Panc1 (cell line): ENCODE measurements at places on chromosomes 1 and 21. TPM values are rescaled to one million over a fixed set of nuclear protein-coding genes. Genes with fewer than 3 reads are reported as not detected.
A peak's percentile ranks its signal among the peaks of the same experiment; 100 is the strongest.

The RPE65 gene
- total RNA-seq: not detected

GRCh38 chr21:33367309-33367973 lies 35.8 kb upstream of the IFNGR2 start:
- no peak for DNase-seq

The FRRS1 gene
- total RNA-seq: 1.2 TPM

DNA sequence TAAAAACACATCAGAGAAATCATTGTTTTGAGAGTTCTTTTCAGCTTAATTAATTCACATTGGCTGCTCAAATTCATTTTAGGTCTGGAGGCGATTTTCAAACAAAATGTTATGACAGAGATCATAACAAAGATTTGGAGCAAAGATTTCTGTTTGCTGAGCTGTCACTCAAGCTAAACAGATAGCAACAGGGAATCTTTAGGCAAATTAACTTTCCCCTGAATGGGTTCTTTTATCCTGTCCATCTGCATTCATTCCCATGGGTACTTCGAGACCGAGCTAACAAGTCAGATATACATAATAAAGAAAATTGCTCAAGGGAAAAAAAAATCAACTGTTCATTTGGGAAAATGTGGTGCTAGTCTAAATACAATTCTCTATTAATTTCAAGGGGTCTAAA lies 30.2 kb upstream of the CA6 start:
- DNase-seq: no peak

The F13B gene
- total RNA-seq: not detected

The LCK gene
- total RNA-seq: 0.57 TPM

The AUNIP gene
- total RNA-seq: 12.2 TPM

DNA sequence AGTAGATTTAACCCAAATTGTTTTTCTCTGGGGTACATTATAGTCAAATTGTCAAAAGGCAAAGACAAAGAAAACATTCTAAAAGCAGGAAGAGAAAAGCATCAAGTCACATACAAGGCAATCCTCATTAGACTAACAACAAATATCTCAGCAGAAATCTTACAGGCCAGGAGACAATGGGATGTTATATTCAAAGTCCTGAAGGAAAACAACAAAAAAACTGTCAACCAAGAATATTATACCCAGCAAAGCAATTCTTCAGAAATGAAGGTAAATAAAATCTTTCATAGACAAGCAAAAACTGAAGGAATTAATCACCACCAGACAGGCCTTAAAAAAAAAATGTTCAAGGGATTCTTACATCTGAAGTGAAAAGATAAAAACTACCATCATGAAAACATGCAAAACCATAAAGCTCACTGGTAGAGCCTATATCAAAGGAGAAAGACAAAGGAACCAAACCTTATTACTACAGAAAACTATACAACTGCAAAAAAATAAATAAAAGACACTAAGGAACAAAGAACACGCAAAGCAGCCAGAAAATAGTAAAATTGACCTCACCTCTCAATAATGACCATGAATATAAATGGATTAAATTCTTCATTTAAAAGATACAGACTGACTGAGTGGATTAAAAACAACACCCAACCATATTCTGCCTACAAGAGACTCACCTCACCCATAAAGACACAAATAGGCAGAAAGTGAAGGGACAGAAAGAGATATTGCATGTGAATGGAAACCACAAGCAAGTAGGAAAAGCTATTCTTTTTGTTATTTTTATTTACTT lies 113.8 kb upstream of the ZC3H11B start:
- DNase-seq: no peak

GRCh38 chr1:175665616-175666015 lies 77.8 kb downstream of the TNR start:
- no peak for DNase-seq

The ARHGEF16 gene
- 10.1 TPM for total RNA-seq

DNA sequence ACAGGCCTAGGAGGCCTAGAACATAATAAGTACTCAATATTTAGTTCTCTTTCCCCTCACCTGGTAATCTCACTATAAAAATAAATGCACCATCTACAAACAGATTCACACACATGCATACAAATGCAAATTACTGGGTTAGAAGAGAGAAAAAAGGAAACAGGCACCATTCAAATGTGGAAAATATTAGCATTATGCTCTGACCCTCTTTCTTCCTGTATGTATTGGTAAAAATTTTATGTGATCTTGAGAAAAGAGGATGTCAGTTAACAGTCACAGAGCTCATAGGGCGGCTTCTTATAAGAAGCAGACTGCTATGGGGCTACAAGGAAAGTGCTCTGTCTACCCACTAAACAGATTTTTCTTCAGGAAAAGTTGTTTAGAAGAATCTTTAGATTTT lies 565.4 kb downstream of the LMO4 start:
- DNase-seq: no peak

The KIF17 gene
- total RNA-seq: 3.9 TPM

The MATN1 gene
- 0.59 TPM for total RNA-seq

The THEM5 gene
- not detected for total RNA-seq

DNA sequence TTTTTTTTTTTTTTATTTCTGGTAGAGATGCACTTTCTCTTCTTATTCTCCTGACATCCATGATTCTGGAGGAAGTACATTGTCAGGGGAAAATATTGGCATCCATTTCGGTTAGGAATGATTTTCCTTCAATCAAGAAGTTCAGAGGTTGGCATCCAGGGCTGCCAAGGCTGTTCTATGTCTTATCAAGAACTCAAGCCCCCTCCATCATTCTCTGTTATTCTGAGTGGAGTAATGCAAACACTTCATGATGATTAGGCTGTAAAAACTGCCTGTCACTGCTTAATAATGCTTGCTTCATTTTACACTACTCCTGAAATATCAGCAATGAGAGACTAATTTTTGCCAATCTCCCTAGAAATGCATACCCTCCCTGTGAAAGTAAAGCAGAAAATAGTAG lies 417.1 kb upstream of the NFIA start:
- DNase-seq: no peak

- no peak for DNase-seq
These were observed 41.4 kb downstream of the KCNK1 start for GRCh38 chr1:233655301-233655740.

The DMRTA2 gene
- total RNA-seq: not detected

DNA sequence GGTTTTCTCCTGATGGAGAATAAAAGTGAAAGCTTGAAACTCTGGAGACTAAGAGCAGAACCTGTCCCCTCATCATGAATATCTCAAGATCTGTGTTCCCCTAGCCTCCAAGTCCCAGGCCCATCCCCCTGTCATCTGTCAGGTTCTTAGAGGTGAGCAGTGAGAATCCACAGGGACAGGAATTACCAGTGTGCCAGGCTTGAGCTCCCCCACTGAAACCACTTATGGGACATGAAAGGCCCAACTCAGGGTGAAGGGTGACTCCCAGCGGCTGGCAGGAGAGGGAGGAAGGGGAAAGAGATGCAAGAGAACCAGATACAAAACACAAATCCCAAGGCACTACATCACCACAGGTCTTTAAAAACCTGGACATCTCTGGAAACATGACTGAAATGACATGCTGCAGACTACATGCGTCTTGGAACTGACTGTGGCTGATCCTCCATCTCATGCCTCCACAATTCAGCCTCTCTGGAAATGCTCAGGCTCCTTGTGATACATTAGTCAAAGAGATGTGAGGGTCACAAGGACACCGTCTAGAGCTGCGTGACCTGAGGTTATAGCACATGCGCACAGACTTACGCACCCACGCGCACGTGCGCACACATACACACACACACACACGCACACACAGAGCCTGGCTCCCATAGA lies 6.8 kb upstream of the LY9 start:
- no peak for DNase-seq

- DNase-seq: no peak
These were observed 45.8 kb downstream of the STX6 start for GRCh38 chr1:180976732-180977357.

The CHIA gene
- total RNA-seq: not detected

- DNase-seq: no peak
These were observed 477.6 kb downstream of the PTPRC start for GRCh38 chr1:199116488-199116887.

The KRTAP19-7 gene
- not detected for total RNA-seq

DNA sequence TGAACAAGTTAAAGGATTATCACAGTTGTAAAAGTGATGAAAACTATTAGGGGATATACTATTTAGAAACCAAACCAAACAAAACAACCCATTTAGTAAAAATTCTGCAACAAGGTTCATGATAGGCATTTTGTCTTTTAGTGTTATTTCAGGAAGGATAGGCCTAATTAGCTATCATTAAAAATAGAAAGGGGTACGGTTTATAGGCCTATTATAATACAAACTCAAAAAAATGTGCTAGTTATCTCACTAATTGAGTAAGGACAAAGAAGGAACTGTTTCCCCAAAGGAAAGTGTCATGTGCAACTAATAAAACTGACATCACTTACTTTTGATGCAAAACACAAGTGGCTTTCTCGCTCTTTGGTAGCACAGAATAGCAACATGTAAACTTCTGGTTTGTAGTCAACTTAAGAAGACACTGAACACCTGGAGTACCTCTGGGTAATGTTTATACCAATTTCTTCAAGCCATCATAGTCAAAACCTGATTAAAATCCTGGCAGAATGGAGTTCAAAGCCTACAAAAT lies 28.5 kb downstream of the SLC16A1 start:
- no peak for DNase-seq

DNA sequence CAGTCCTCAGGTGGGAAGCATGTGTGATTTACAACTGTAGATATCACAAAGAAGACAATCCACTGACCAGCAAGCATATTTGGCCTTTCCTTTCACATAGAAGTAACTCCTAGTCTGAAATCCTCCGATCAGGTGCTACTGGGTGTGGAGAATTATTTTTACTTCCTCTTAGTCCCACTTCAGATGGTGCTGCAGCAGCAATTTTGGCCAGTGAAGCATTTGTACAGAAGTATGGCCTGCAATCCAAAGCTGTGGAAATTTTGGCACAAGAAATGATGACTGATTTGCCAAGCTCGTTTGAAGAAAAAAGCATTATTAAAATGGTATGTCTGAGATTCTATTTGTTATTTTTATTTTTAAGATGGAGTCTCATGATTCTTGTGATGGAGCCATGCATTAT lies 51.0 kb downstream of the SCP2 start:
- no peak for DNase-seq

The TTC39A gene
- total RNA-seq: 8.3 TPM

DNA sequence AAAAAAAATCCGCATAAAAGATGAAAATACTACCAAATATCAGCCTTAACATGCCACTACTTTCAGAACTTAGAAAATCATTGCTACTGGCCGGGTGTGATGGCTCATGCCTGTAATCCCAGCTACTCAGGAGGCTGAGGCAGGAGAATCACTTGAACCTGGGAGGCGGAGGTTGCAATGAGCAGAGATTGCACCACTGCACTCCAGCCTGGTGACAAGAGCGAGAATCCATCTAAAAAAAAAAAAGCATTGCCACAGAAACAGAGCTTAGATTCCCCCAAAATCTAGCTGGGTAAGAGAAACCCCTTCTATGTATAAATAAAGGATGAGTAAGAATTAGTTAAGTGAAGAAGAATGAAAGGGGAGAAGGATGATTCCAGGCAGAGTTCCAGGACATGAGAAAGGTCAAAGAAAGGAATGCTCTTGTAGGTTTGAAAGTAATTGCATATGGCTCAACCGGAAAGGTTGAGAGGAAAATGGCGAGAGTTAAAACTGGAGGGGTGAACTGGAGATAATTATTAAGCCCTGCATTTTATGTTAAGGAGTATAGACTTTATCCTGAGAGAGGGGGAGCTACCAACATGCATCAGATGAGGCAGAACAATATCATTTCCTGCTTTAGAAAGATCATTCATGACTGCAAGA lies 19.7 kb upstream of the NRDC start:
- DNase-seq: peak; percentile 58

The CFAP57 gene
- total RNA-seq: 0.69 TPM

DNA sequence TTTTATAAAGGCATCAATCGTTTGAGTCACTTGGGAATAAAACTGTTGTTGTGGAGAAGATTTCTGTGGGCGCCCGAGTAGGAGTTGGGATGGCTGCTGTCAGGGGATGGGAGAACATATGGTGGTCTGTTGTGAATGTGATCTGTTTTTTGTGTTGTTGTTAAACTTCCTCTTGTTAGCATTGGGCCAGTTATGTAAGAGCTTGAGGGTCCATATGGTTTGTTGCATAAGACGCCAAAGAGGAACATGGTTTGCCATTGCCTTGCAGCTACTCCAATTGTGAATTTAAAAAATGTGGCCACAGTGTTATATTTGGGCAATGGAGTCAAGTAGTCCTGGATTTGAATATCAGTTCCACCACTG lies 136.1 kb upstream of the JUN start:
- no peak for DNase-seq

GRCh38 chr1:209546390-209547085 lies 37.0 kb upstream of the CAMK1G start:
- no peak for DNase-seq

The OR2L2 gene
- total RNA-seq: not detected

The NECAP2 gene
- 56.8 TPM for total RNA-seq

DNA sequence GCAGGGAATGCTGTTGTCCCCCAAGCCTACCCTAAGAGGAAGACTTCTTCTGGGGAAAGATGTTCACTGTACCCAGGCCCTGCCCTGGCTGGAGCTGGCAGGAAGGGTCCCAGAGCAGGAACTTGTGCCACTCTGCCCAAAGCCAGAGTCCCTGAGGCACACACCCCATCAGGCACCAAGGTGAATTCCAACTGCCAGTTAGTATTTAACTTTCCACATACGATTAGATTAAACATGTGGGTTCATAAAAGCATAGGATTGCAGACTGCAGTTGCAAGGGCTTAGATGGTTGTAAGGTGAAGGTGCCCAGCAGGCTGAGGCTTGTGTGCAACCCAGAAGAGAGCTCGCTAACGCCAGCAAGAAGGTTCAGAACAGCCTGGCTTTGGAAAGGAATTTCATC lies at the start of gene KCNE2:
TSS of gene KCNE2 (plus strand) at position 274 of the 400 bp plus-strand sequence. CDS start 6,473 bp downstream, outside the sequence.
- DNase-seq: no peak

The ADAMTS5 gene
- 0.05 TPM for total RNA-seq

The PTPRC gene
- total RNA-seq: 1.4 TPM

DNA sequence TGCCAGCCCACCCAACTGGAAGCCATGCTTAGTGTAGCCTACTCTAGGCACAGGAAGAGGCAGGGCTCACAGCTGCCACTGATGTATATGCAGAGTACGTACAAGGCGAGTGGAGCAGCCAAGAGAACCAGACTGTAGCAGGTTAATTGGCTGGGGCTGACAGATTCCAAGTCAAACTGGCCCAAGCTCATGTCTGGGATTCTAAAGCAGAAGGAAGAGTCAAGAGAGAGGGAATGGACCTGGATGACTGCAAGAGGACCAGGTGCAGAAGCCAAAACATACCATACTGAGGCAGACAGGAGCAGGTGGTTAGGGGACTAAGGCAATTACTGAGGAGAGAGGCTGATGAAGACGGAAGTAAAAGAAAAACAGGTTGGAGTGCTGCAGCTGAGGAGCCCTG lies 51.3 kb upstream of the LRRN2 start:
- DNase-seq: no peak

The SRM gene
- total RNA-seq: 249 TPM

GRCh38 chr1:77282866-77283539 lies 1.2 kb downstream of the AK5 start:
- DNase-seq: no peak

The TNFRSF8 gene
- total RNA-seq: 0.13 TPM

GRCh38 chr1:163459539-163459938 lies 137.8 kb downstream of the NUF2 start:
- no peak for DNase-seq
